ENCODE measurements at places on chromosomes 3 and 15.

GRCh38 chr3:50078622-50079021, 10.1 kb upstream of the RBM5 start:
- no peak for DNase-seq

- no peak for DNase-seq
These were observed at the start of gene GRM2 for GRCh38 chr3:51706788-51707731. TSS of gene GRM2 (plus strand) at chr3:51707068. CDS start at chr3:51708984, 1,916 bp downstream.

DNA sequence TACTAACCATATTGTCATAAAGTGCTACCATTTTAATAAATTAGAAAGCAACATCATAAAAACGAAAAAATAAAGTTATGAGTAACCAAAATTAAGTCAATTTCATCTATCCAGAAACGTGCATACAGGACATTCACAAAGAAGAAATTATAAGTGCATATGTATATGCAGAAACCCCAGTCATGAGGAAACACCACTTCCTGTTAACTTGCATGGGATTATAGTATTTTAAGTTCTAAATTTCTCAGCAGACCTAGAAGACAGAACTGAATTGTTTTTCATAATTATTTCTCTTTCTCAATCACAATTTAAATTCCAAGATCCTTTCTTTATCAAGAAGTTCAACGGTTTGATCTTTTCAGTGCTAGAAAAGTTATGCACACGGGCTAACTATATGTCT, 1.4 kb upstream of the KBTBD8 start:
- no peak for DNase-seq

DNA sequence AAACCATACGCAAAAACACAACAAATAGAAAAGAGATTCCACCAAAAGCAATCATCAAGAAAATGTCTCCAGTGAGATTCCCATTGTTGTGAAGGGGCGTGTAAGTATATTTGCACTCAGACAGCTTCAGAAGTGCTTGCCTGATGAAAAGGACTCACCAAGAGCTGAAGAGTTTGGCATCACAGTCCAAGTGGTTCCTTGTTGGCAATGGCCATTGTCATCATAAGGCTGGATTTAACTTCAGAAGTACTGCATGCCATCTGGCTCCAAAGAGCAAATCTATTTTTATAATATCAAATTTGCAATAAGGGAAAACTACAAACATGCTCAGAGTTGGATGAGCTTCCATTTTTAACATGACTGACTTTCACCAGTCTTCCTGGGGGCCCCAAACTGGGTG, 505.3 kb upstream of the NR2F2 start:
- DNase-seq: no peak

GRCh38 chr3:194103983-194104751, 31.8 kb upstream of the HES1 start:
- DNase-seq: no peak

- DNase-seq: no peak
These were observed 36.9 kb upstream of the C15orf39 start for GRCh38 chr15:75164625-75165350.

- no peak for DNase-seq
These were observed 136.5 kb upstream of the MLF1 start for GRCh38 chr3:158434412-158435038.

GRCh38 chr15:25989327-25989726, 126.2 kb upstream of the ATP10A start:
- no peak for DNase-seq

GRCh38 chr3:67381667-67382272, 272.6 kb downstream of the SUCLG2 start:
- DNase-seq: no peak

DNA sequence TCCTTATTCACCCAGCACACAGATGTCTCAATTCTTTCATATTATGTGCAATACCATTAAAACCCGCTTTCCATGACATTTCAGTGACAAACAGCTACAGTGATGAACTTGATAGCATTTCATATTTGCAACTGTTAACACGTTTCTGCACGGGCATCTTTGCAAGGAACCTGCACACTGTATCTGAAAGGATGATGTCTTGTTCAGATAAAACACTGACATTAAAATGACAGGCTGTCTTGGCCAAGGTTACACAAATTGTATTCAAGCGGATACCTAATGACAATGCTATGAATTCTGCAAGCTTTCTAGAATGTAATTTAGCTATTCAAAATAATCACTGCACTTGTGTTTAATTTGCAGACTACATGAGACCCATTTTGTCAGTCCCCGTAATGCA, 529.2 kb downstream of the FOXP1 start:
- DNase-seq: no peak

DNA sequence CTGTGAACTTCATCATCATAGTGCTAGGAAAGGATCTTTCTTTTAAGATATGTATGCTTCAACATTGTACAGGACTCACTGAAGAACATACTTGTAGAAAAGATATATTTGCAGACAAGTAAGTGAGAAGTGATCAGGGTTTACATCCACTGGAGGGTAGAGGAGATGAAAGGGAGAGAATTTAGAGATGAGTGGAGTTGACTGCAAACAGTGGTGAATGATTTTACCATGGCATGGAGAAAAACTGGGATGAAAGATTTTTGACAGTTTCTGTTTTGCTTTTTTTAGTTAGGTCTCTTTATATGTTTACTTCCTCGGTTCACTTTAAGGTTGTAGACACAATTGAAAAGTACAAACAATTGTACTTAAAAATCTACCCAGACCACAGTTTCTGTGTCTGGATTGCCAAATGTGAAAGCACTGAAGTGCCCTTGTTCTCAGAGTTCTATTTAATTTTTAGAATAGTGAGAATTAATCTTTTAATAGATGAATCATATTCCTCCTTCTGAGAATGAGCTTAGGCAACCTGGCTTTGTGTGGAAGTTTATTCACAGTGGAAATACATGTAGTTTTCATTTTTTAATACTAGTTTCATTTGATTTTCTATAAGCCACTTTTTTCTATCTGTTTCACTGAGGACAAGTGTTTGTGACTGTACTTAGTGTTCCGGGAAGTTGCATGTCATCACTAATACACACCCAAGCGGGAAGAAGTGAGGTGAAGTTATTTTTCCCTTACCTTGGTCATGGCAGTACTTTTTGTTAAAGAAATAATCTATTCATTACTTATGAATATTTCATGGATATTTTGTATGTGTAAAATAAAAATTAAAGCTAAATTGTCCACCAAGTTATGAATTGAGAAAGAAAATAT, 1.8 kb upstream of the GPR171 start:
- no peak for DNase-seq

- peak; percentile 42 for DNase-seq
These were observed 58.0 kb downstream of the CMTM8 start for GRCh38 chr3:32296251-32297204.

DNA sequence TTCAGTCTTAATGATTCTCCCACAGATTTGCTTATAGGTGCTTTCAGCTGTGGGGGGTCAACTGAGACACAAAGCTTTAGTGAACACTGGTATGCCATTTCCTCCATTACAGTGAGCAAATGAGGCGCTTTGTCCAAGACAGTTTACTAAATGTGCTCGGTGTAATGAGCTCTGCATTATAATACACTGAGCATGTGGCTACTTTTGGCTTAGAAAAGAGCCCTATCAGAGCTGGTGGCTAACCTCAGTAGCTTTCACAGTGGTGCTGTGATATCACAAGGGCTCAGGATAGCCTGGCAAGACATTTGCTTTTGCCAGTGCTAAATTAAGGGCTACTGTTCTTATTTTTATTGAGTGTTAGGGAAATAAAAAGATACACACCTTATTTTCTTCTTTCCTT, 749.7 kb upstream of the ARPP21 start:
- DNase-seq: no peak

DNA sequence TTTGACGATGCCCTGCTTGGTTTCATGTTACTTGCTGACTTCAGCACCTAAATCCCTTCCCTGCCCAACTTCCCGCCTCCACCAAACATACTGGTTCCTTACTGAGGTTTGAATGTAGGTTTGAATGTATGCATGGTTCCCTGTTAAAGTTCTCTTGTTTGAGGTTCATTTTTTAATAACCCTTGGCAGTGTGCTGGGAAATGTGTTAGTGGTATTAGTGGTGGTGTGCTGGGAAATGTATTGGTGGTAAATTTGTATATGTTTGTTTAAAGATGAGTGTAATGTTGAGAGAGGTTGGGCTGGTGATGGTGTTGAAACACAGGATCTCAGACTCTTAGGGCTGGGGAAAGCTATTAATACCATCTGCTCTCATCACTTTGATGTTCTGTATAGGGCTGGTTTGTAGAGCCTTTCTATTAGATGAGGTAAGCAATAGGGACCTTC, 392.7 kb downstream of the PTPRG start:
- no peak for DNase-seq

GRCh38 chr3:161266731-161267150, 45.6 kb downstream of the NMD3 start:
- DNase-seq: no peak

GRCh38 chr3:151443583-151443982, 17.3 kb downstream of the IGSF10 start:
- DNase-seq: no peak

DNA sequence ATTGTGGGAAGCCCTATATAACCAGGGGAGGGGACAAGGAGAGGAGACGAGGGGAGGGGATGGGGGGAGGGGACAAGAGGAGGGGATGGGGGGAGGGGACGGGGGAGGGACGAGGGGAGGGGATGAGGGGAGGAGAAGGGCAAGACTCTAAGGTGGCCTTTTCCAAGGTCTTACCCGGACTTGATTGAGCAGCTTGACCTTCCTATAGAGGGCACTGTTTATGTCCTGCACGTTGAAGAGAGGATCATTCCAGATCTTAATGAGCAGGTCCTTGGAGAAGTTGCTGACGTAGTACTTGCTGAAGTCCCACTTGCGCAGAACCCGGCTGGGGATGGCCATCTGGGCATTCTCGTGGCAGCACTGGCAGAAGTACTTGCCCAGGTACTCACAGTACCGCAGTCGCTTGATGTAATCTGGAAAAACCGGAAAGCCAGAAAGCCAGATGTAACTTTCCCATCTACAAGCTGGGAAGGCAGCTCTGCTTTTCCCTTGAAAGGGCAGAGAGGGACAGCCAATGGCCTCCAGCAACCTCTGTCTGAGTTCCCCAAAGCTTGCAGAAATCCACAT, 55.7 kb downstream of the RUBCN start:
- DNase-seq: no peak

- DNase-seq: peak; percentile 64
These were observed 157.3 kb upstream of the BHLHE40 start for GRCh38 chr3:4821975-4822374.

GRCh38 chr3:58667229-58667628, 655 bp upstream of the FAM3D start:
- DNase-seq: no peak

GRCh38 chr3:129501630-129502029, 26.8 kb upstream of the RHO start:
- no peak for DNase-seq

DNA sequence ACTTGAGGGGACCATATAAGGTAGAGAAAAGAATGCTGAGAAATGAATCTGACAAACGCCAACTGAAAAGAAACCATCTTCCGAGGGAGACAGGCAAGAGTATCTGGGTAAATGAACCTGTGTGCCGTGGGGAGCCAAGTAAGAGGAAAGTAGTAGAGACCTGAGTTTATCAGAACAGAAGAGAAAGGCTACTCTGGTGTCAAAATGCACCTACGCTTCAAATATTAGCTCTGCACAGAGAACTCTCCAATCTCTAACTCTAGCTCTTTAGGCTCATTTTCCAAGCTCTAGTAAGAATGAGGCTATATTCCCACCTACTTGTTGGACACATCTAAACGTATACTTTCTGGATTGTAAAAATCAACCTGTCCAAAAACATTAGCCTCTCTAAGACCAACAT, 53.5 kb downstream of the TOP2B start:
- DNase-seq: no peak

DNA sequence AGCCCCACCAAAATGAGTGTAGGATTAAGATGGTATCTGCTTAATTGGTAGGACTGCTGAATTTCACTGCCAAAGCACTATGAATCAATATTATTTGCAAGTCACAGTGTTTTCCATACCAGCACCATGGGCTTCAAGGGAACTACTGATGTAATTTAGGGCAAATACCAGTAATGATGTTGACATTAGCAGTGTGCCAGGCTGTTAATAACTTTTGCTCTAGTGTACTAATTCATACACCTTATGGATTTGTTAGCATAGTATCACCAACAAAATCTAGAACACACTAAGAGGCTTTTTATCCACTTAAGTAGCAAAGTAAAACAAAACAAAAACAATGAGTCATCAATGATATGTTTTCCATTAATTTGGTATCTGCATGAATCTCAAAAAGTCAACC, 888.2 kb downstream of the CADM2 start:
- DNase-seq: no peak

DNA sequence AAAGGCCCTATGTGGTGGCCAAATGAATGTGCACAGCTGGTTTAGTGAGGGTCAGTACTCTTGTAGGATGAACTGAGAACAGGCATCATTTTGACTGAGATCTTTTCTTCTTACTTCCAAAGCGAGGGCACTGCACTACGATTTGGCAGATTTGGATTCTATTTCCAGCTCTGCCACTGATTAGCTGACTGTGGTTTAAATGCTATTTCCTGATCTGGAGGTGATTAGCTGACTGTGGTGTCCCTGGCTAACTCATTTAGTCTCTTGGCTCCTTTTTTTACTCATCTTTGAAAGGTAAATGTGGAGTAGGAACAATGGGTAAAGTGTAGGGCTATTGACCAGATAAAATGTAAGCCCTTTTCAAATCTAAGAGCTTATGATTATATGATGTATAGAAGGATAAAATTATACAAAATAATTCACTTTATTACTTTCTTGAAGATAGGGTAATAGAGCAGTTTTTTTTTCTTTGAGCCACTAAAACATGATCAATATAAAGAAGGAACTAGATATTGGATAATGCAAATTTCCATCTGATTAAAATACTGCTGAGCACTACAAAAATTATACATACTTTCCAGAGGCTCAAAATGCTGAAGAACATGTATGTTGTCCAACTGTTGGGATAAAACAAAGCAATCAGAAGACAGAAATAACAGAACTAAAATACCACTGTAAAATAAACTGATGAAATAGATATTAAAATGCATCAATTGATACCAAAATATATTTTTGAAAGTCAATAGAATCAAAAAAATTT, 39.7 kb upstream of the PLOD2 start:
- DNase-seq: no peak

- DNase-seq: no peak
These were observed 85.9 kb upstream of the IGF1R start for GRCh38 chr15:98562331-98562937.

GRCh38 chr15:59833366-59833765, 144.2 kb upstream of the BNIP2 start:
- no peak for DNase-seq

- no peak for DNase-seq
These were observed 57.8 kb upstream of the NMD3 start for GRCh38 chr3:161163297-161163696.

DNA sequence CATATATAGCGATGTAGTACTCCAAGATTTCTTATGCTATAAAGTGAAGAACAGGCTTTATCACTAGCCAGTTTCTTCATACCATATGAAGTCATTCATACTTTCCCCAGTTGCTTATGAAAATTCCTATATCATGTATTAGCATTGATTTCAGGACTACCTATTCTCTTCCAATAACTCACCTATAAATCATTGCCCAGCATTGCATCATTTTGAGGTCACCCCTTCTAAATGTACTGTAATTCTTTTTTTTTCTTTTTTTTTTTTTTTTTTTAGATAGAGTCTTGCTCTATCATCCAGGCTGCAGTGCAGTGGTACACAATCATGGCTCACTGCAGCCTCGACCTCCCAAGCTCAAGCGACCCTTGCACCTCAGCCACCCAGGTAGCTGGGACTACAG, 27.1 kb downstream of the RTP3 start:
- no peak for DNase-seq
